ENCODE measurements at places on chromosomes 5 and 9.

GRCh38 chr5:83726912-83727311 is 6.3 kb upstream of the HAPLN1 start:
- DNase-seq: no peak

GRCh38 chr5:154197801-154198491 is 7.4 kb downstream of the GALNT10 start:
- DNase-seq: no peak

- DNase-seq: no peak
Measured at GRCh38 chr5:159817262-159818029, 98.8 kb upstream of the ADRA1B start.

DNA sequence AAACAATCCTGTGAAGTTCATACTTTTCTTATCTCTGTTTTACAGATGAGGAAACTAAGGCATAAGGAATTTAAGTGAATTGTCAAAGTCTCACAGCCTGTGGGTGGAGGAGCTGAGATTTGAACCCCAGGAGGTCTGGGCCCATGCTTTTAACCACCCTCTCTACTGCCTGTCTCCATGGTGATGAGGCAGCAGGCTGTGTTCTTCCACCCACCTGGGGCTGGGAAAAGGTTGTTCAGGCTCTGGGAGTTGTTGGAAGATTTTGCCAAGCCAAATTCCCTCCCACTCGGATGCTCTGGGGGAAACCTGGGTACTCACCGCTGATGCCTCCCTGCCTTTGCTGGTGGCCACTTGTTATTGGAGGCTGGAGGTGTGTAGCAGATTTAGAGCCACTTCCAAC is 18.3 kb upstream of the SYNPO start:
- no peak for DNase-seq

GRCh38 chr9:78563269-78563668 is 266.3 kb downstream of the PSAT1 start:
- DNase-seq: no peak

DNA sequence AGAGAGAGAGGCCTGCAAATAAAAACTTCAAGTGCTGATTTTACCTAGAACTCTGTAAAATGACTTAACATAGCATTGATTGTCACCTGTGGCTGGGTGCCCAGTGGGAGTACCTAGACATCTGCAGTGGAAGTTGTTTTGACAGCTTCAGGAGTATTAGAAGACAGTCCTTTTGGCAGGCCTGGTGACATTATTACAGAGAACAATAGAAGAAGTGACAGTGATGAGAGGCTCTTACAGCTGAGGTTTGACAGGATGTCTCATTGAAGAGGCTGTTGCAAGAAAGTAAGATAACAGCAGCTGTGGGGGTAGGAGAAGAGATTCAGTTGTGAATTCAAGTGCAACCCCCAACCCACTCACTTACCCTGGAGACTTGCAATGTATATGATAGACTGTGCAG is 27.9 kb upstream of the MUSK start:
- DNase-seq: no peak

DNA sequence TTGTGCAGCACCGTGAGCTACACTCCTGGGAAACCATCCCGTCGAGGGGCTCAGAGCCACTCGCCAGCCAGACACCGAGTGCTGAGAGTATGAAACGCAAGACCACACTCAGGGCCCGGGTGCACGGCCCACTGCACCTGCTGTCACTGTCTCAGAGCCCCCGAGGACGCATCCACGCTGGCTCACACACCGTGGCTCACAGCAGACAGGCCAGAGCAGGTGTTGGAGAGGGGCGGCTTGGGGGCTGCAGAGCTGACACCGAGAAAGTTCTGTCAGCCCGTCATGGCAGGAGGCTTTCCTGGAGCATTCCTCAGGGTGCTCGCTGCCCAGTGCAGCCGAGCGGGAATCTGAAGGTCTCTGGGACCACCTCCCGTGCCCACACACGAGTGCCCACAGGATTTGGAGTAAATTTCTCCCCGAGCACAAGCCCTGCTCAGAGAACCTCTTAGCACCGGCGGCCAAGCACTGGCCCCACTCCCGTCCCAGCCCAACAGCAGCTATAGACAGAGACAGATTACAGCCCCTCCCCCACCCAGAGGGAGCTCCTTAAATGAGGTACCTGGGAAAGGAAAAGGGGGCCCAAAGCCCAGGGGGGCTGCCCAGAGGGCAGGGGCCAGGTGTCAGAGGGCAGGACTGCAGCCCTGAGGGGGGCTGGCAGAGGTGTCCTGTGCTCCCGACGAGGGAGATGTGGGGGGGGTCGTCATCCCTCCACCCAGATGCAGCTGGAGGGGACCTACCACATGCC is 56.0 kb upstream of the SARDH start:
- DNase-seq: no peak

GRCh38 chr9:37251452-37251851 is 131.1 kb downstream of the ZCCHC7 start:
- DNase-seq: peak; percentile 53

DNA sequence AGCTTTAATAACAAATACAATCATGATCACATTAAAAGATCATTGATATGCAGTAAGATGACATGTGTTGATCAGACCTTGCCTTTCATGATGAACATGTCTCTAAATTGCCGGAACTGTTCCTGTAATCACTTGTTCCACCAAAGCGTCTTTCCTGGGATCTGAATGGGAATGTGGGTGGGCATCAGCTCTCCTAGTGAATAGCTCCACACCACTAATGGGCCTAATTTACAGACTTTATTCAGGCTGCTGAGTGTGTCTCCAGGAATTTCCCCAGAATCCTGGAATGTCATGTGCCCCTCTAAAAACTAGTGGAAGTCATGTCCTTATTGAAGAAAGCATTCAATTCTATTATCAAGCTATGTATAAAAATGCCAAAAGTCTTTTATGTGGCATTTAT is 765.1 kb upstream of the CTNND2 start:
- no peak for DNase-seq

DNA sequence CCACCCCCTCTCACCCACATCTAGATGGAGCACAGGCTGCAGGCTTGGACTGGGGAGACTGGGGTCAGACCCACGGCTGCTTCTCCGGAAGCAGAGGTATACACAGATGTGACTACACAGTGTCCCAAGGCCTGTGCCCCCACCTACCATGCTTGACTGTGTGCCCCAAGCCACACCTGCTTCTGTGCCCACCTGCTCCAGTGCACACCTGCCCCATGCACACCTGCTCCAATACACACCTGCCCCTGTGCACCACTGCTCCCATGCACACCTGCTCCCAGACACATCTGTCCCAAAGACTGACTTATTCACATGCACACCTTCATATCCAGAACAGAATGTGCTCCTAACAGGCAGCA is 5.5 kb upstream of the COL5A1 start:
- DNase-seq: no peak

GRCh38 chr9:75448281-75448680 is 360.0 kb downstream of the OSTF1 start:
- DNase-seq: no peak

GRCh38 chr5:57859626-57860025 is 377.0 kb upstream of the ACTBL2 start:
- DNase-seq: no peak

GRCh38 chr9:95346021-95346420 is 28.5 kb upstream of the FANCC start:
- DNase-seq: no peak

- no peak for DNase-seq
Measured at GRCh38 chr9:88676644-88677043, 141.7 kb downstream of the NXNL2 start.

- no peak for DNase-seq
Measured at GRCh38 chr5:74206579-74207550, 433.7 kb downstream of the ENC1 start.

DNA sequence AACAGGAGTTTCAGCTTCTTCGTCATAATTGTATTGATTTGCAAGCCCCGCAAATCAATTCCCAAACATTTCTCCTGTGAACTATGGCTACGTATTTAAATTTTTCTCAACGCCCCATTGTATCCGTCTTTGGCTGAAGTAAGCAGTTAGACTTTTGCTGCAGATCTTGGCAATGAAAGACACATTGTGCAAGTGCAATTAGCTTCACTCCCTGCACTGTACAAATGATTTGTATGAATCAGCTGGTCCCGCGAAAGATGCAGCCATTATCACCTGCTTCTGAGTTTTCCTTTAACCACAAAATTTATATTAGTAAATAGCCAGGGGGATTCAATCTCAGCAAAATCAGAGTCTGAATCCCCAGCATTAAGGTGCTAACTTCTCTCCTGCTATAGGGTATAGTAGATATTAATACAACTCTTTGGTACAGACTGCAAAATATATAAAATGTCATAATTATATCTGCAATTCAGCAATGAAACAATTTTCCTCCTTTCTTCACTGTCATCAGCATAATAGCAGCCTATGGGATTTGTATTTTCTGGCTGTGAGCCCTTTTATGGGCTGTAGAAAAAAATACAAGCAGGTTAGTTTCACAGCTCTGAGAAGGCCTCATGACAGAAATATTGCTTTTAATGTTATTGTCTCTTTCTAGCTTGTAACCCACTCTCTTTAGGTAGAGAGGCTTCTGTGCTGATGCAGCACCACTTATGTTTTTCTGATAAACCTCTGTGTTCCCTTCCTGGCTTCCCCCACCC is 68.4 kb upstream of the SMARCA2 start:
- no peak for DNase-seq

DNA sequence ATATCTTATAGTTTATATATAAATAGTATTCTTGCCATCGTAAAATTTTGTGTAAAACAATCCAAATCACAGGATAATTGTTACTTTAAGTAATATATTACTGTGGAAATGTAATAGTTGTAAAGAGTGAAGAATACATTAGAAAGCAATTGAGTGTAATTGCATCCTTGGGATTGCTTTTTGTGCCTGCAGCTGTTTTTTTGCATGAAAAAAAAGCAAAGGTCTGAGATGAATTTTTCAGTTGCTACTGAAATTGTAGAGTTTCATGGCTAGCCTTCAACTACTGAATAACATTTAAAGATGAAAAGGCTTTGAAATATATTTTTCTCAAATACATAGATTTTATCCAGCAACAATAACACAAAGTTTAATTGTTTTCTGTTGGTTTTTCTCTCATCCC is 232.0 kb upstream of the FAM174A start:
- no peak for DNase-seq

- no peak for DNase-seq
Measured at GRCh38 chr5:111572561-111572960, 60.2 kb upstream of the STARD4 start.

GRCh38 chr5:1657161-1657741 is 133.5 kb upstream of the LPCAT1 start:
- DNase-seq: no peak

- DNase-seq: no peak
Measured at GRCh38 chr9:99807956-99808355, 13.7 kb upstream of the NR4A3 start.

DNA sequence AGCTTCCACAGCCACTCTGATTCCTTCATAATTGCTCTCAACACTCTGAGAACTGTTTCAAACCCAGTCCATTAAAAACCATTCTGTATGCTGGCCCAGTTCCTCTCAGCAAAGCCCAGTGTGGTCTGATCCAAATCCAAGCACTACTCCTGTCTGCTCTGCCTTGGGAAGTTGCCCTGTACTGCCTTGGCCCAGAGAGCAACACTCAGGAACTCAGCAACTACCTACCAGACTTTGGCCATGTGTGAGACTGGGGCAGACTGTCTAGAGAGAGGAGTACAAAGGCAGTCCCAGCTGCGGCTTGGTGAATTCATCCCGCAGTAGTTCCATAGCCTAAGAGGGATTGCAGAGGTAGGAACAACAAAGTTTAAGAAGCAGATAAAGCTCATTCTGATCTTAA is 214.4 kb downstream of the MCTP1 start:
- no peak for DNase-seq

- DNase-seq: no peak
Measured at GRCh38 chr5:57834829-57835608, 352.4 kb upstream of the ACTBL2 start.

- no peak for DNase-seq
Measured at GRCh38 chr5:59139695-59140094, 556.8 kb downstream of the RAB3C start.

DNA sequence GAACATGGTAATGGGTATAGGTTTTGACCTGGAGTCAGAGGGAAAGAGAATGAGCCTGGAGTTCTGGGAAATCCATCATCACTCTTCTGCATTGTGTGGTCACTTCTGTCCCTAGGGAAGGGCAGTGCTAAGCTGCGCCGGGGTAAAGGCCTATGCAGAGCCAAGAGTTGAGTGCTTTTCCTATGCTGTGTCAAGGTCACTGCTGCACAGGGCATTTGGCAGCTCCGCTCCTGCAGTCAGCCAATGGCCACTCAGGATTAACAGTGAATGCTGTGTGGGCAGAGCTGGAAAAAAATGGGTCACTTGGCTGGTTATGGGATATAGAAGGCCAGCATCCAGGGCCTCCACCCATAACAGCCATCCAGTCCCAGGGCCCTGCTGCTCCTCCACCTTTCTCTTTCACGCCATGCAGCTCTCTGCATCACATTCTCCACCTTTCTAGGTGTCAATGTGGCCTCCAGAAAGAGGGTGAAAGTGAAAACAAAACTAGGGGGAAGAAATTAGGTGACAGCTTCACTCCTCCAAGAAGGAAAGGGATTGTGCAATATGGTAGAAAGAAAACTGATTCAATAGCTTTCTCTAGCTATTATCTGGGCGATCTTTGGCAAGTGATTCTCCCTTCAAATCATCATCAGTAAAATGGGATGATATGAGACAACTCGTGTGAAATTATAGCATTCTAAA is 279.3 kb upstream of the ANKRD55 start:
- no peak for DNase-seq

DNA sequence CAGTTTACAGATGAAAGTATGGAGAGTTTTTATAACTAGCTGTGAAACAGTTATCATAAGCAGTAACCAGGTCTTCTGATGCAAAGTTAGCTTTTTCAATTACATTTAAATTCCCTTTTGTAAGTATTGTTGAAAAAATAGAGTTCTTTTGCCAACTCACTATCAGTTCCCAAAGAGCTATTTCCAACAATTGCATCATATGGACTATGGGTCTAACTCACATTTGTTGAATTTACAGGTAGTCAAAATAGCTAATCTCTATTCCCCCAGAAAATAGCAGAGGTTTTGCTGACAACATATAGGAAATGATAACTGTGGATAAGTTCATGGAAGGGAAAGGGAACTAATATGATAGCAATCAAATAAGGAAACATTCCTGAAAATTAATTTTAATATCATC is 1.4 kb downstream of the SPINK1 start:
- DNase-seq: no peak

DNA sequence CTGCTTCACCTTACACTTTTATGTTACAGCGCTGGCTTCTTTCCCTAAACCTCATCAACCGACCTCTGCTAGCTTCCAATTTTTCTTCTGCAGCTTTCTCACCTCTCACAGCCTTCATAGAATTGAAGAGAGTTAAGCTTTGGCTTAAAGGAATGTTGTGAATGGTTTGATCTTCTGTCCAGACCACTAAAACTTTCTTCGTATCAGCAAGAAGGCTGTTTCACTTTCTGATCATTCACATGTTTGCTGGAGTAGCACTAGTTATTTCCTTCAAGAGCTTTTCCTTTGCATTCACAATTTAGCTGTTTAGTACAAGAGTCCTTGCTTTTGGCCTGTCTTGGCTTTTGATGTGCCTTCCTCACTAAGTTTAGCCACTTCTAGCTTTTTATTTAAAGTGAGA is 49.5 kb downstream of the NR3C1 start:
- DNase-seq: no peak

Measured in neural crest cell (in vitro differentiated cells).